ENCODE measurements at places on chromosomes 12 and 14. TPM values are rescaled to one million over a fixed set of nuclear protein-coding genes. Genes with fewer than 3 reads are reported as not detected.

The POTEM gene
- polyA plus RNA-seq = not detected

The REM2 gene
- polyA plus RNA-seq = 2.1 TPM

The HVCN1 gene
- polyA plus RNA-seq = 9.8 TPM

The RTN1 gene
- polyA plus RNA-seq = 2.5 TPM

The TAC3 gene
- 2.2 TPM for polyA plus RNA-seq

The SRRM4 gene
- polyA plus RNA-seq = not detected

The MAP1LC3B2 gene
- 11.5 TPM for polyA plus RNA-seq

Measured in renal pelvis (tissue), 12 donors.